ENCODE measurements at places on chromosomes 1 and 21. TPM values are rescaled to one million over a fixed set of nuclear protein-coding genes. Genes with fewer than 3 reads are reported as not detected.

Gene IPO9
- total RNA-seq = 22.6 TPM

DNA sequence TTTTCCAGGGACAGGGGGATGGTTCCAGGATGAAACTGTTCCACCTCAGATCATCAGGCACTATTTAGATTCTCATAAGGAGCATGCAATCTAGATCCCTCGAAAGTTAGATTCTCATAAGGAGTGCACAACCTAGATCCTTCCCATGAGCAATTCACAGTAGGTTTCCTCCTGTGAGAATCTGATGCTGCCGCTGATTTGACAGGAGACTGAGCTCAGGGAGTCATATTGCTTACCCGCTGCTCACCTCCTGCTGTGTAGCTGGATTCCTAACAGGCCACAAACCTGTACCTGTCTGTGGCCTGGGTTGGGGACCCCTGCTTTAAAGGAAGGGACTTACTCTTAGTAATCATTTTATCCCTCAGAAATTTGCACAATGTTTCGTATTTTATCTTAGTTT lies 9.3 kb downstream of the CTH start:
- DNase-seq = no peak

DNA sequence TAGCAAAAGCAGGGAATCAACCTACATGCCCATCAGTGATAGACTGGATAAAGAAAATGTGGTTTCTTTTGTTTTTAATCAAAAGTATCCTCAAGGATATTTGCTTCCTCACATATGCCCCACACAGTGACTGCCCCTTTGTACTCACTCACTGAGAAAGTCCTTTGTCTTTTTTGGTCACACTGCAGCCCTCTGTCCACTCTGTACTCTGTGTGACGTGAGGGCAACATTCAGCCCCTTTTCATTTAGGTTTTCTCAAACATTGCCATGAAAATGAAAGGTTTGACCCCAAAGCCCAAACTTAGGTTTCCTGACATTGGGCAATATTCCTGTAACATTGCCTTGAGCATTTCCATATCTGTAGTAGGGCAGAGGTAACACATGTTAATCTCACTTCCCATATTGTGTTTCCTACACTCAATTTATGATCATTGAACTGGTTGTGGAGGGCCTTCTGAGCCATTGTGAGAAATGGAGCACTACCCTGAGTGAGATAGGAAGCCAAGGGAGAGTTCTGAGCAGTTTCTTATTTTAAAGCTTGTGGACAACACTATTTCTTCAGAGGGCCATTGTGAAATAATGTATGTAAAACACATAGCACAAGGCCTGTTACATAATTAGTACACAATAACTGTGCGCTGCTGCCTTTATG lies 501.9 kb upstream of the C1orf87 start:
- no peak for DNase-seq

- no peak for DNase-seq
Observed at GRCh38 chr1:152871731-152872126, 6.4 kb upstream of the SMCP start.

DNA sequence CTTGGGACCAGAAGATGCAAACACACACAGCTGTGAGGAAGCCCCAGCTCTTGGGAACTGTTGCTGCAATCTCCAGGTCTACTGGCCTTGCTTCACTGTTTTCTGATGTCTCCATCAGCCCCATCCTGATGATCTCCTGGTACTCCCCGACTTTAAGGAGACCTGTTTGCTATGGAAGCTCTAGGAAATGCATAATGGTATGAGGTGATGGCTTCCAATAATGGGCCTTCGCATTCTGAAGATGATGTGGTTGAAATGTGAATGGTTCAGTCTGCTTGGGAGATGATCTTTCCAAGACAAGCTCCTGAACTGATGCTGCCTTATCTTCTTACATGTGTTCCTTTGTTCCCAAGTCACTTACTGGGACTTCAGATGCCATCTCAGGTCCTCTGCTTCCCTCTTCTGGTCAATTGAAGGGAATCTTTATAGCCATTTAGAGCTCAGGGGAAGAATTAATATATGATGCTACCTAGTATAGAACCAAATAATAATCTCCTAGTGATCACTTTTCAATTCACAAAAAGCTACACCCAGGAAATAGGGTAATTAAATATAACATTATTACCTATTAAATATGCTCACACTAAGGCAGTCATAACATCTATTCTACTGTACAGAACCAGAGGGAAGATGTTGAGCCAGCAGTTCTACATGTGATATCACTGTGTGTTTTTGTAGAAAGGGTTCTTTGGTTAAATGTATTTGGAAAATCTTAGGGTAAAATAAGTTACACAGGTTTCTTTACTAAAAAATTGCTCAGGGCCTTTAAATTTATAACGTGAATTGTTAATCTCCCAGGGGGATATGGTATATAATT lies 73.9 kb upstream of the VTCN1 start:
- DNase-seq = no peak
